Epithelial cell of alveolus of lung (primary cell): ENCODE measurements at places on chromosomes 7 and 10. TPM values are rescaled to one million over a fixed set of nuclear protein-coding genes. Genes with fewer than 3 reads are reported as not detected.

The SYPL1 gene
- 49.5 and 76.9 TPM in 2 replicates for total RNA-seq

The TEX47 gene
- total RNA-seq = not detected in 2 replicates

The ZNF736 gene
- 4.4 and 9.0 TPM in 2 replicates for total RNA-seq

The GIMAP2 gene
- 1.0 and 2.1 TPM in 2 replicates for total RNA-seq

The LIPM gene
- not detected in 2 replicates for total RNA-seq
